K562 (cell line): ENCODE measurements at places on chromosomes 7 and 10. TPM values are rescaled to one million over a fixed set of nuclear protein-coding genes. Genes with fewer than 3 reads are reported as not detected.

The UCN3 gene
- total RNA-seq = not detected in 2 replicates

The LUC7L2 gene
- total RNA-seq = 198 and 207 TPM in 2 replicates

The NCF1 gene
- total RNA-seq = 0.29 TPM in 1 of 2 replicates, not detected in the other

The RBM33 gene
- 67.6 and 80.7 TPM in 2 replicates for total RNA-seq

The ZNF518A gene
- 20.7 and 25.8 TPM in 2 replicates for total RNA-seq

The CYP26A1 gene
- total RNA-seq = 1.6 and 2.5 TPM in 2 replicates

The DKK1 gene
- total RNA-seq = 0.13 and 0.25 TPM in 2 replicates

The ITGB8 gene
- total RNA-seq = 0.02 and 0.04 TPM in 2 replicates

The BLNK gene
- total RNA-seq = 0.20 TPM in 1 of 2 replicates, not detected in the other

The WDFY4 gene
- total RNA-seq = 0.02 and 0.29 TPM in 2 replicates

The MKX gene
- 0.07 TPM in 1 of 2 replicates, not detected in the other for total RNA-seq

The WASL gene
- total RNA-seq = 12.9 and 13.9 TPM in 2 replicates

The SLC26A3 gene
- total RNA-seq = 0.86 and 1.1 TPM in 2 replicates

The SLC13A1 gene
- 0.04 TPM in 1 of 2 replicates, not detected in the other for total RNA-seq

The PITX3 gene
- total RNA-seq = 0.56 and 0.98 TPM in 2 replicates

The IGF2BP3 gene
- total RNA-seq = 61.2 and 62.9 TPM in 2 replicates

The DENND2A gene
- total RNA-seq = 0.16 TPM in 1 of 2 replicates, not detected in the other
